H1 (cell line): ENCODE measurements at places on chromosomes 12 and 14. TPM values are rescaled to one million over a fixed set of nuclear protein-coding genes. Genes with fewer than 3 reads are reported as not detected.

- H3K27me3 ChIP-seq: no peaks in the 10 kb centered on the region
- H3K4me3 ChIP-seq: no peak overlapping the region
- H3K4me1 ChIP-seq: peaks cover 13% of the 10 kb centered on the region
- H3K27ac ChIP-seq: no peak overlapping the region
- H3K36me3 ChIP-seq: peaks cover 8% of the 10 kb centered on the region
These were observed 57.1 kb downstream of the TRAFD1 start for GRCh38 chr12:112182499-112182898.

DNA sequence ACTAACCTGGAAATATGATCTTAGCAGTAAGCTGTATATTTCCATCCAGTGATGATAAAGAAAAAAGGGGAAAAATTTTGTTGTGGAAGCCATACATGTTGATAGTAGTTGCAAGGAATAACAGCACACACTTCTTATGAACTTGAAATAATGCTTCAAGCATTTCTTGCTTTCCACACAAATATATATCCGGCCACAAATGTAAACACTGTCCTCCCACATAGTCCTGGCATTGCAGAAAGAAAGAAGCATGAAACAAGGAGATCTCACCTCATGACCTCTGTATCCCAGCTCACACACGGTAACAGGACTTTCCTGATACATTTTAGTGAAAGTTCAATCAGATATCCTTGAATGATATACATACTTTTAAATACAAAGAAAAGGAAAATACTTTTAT, 56.0 kb downstream of the LLPH start:
- no peak for DNase-seq
- H3K27me3 ChIP-seq: no peaks in the 10 kb centered on the region
- no peaks in the 10 kb centered on the region for H3K36me3 ChIP-seq
- H3K27ac ChIP-seq: no peak overlapping the region
- no peaks in the 10 kb centered on the region for H3K4me1 ChIP-seq

GRCh38 chr14:99818503-99819036, 25.4 kb downstream of the EML1 start:
- DNase-seq: no peak
- H3K4me1 ChIP-seq: peaks cover 4% of the 10 kb centered on the region; the same call in 1 of the 2 replicates
- no peak overlapping the region for H3K27ac ChIP-seq
- H3K27me3 ChIP-seq: no peaks in the 10 kb centered on the region
- no peak overlapping the region for H3K4me3 ChIP-seq
- no peaks in the 10 kb centered on the region for H3K36me3 ChIP-seq

GRCh38 chr12:91271185-91271584, 88.6 kb upstream of the DCN start:
- H3K4me1 ChIP-seq: peaks cover 5% of the 10 kb centered on the region
- no peaks in the 10 kb centered on the region for H3K27me3 ChIP-seq
- no peaks in the 10 kb centered on the region for H3K36me3 ChIP-seq
- H3K4me3 ChIP-seq: no peak overlapping the region
- H3K27ac ChIP-seq: no peak overlapping the region

- DNase-seq: no peak
- H3K36me3 ChIP-seq: no peaks in the 10 kb centered on the region
- no peak overlapping the region for H3K4me3 ChIP-seq
- peaks cover 46% of the 10 kb centered on the region for H3K4me1 ChIP-seq
These were observed 4.2 kb downstream of the SH2B3 start for GRCh38 chr12:111409780-111410430.

The ALDH1L2 gene
- 4.4 and 7.2 TPM in 2 replicates for total RNA-seq

The OR6C3 gene
- total RNA-seq: not detected in 2 replicates

The TCTN2 gene
- 7.2 and 8.4 TPM in 2 replicates for total RNA-seq

The KRT2 gene
- not detected in 2 replicates for total RNA-seq
